Panc1 (cell line): ENCODE measurements at places on chromosomes 7 and 10.

DNA sequence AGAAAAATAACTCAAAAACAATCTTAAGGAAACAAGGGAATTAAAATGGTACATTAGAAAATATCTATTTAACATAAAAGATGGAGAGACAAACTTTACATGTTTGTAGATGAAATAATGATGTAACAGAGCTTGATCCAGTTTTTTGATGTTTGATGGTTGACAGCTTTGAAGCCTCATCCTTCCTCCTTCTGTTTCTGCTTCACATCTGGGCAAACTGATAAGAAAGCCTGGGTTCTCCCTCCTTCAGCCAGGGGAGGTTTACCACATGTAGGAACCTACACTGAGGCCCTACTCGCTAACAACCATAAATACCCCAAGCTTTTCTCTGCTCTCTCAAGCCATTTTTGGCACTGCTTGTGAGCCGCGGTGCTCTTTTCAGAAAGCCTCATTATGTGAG, 82.8 kb upstream of the ZNF32 start:
- DNase-seq = no peak

DNA sequence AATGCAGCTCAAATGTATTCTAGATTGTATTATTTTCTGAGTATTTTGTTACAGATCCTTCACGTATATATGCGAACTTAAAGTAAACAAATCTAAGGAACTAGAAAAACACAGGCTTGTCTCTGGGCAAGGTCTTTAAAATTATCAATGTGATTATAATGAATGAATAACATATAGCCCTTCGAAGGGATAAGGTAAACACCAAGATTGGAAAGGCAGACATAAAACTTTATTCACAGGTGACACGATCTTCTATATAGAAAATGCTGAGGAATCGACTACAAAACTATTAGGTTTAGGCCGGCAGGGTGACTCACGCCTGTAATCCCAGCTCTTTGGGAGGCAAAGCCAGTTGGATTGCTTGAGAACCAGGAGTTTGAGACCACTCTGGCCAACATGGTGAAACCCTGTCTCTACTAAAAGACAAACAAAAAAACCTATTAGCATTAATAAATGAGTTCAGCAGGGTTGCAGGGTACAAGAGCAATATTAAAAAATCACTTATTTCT, 80.4 kb downstream of the CNNM2 start:
- no peak for DNase-seq

DNA sequence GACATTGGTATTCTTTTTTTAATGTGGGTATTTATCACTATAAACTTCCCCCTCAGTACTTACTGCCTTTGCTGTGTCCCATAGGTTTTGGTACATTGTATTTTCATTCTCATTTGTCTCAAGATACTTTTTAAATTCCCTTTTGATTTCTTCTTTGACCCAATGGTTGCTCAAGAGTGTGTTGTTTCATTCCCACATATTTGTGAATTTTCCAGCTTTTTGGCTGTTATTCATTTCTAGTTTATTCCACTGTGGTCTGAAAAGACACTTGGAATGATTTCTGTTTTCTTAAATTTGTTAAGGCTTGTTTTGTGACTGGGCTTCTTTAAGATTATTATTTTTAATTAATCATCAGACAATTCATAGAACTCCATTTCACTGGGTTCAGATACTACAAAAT, 105.0 kb downstream of the EPC1 start:
- no peak for DNase-seq

- DNase-seq = no peak
Measured at GRCh38 chr7:45975367-45975766, 54.3 kb upstream of the IGFBP3 start.

- no peak for DNase-seq
Measured at GRCh38 chr7:13312307-13312706, 624.9 kb downstream of the ARL4A start.

DNA sequence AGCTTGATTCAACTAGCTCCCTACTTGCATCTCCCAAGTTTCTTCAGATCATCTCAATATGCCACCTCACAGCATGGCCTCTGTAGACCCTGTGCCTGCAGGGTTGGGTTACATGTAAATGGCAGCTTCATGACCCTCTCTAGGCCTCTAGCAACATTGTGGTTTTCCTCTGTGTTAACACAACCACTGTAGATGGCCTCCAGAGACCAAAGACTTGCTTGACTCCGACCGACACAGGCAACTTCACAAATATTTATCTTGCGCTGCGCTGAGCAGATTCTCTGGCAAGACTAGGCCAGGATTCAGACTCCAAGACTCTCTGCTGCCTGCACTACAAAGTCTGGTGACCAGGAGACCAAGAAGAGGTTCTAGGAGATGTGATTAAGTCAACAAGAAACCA, 75.9 kb downstream of the CNOT4 start:
- no peak for DNase-seq

GRCh38 chr10:119679480-119679829, 28.3 kb downstream of the BAG3 start:
- DNase-seq = no peak

- DNase-seq = no peak
Measured at GRCh38 chr7:45343746-45344145, 186.2 kb downstream of the RAMP3 start.

- DNase-seq = no peak
Measured at GRCh38 chr10:35916791-35917190, 274.7 kb upstream of the FZD8 start.

GRCh38 chr7:112510001-112510742, 29.4 kb downstream of the LSMEM1 start:
- DNase-seq = no peak

DNA sequence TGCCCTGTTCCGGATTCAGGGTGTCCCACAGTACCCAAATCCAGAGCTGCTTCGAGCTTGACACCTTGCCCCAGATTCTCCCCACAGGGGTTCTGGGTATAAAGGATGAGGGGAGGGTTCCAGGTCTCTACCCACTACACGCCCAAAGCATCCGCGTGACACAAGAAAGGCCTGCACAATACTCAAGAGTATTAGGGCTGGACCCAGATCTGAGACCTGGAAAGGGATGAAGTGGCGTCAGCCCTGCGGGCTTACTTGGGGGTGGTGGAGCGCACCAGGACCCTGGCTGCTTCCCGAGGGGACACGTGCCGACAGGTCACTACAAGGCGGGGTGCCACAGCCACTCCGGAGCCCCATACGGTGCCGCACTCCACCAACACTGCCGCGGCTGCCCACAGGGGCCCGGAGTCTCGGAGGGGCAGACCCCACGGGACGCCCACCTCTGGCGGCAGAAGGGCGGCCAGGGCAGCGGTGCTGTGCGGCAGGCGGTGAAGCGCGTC, 1.3 kb downstream of the TYSND1 start:
- no peak for DNase-seq

DNA sequence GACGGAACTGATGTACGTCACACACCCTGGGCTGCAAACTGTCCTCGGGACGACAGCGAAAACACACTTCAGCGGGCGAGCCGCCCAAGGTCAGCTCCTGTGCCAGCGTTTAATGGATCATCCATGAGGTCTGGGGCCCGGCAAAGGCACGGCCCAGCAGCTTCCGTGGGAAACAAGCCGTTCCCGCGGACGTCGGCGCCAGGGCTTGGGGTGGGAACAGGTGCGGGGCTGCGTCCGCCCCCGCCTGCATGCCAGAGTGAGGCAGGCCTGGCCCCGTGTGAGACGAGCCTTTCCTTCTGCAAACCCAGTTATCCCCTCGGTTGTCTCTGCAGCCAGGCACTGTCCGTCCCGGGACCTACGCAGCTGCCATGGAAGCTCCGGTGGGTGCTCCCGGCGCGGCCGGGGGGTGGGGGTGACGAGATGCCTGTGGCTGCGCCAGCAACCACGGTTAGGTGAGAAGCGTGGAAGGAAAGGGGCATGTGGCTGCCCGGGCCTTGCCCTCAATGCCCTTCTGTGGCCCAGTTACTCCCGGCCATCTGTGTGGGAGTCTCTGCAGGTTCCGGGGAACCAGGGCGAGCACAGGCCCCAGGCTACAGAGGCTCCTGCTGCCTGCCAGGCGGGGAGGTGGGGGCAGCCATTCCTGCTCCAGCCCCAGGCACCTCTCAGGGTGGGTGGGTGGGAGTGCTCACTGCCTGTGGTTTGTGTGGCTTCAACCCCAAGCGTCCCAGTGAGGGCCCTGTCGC, 42.2 kb upstream of the PDGFA start:
- DNase-seq = no peak

GRCh38 chr10:17586821-17587234, 30.3 kb downstream of the HACD1 start:
- DNase-seq = no peak

DNA sequence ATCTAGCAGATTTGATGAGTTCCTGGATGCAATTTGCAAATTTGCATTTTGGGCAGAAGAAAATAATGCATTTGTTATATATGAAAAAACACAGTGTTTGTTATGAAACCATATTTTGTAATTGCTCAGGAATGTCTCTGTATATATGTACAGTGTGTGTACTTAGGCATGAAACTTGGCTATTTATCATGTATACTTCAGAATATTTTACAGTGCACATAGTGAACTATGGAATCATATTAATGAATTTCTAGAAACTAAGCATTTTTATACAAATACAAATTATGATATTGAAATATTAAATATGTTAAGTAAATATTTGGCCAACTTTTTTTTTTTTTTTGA, 107.5 kb downstream of the TWIST1 start:
- DNase-seq = no peak

DNA sequence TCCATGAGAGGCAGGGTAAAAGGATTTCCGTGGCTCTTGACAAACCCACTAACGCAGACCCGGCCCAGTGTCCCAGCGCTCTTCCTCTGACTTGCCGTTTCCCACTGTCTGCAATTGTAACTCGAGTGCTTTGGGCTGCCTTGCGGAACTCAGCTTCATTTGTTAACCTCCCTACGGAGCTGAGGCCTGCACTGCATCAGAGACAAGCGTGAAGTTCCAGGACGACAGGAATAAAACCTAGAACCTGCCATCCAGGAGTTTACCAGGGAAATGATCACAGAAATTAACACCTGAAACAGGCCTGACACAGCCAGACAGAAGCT, 76.2 kb downstream of the SFMBT2 start:
- DNase-seq = no peak

- peak; percentile 7 for DNase-seq
Measured at GRCh38 chr7:157845203-157845835, 508.5 kb downstream of the DNAJB6 start.

GRCh38 chr7:33073243-33073642, 10.7 kb upstream of the NT5C3A start:
- DNase-seq = no peak

DNA sequence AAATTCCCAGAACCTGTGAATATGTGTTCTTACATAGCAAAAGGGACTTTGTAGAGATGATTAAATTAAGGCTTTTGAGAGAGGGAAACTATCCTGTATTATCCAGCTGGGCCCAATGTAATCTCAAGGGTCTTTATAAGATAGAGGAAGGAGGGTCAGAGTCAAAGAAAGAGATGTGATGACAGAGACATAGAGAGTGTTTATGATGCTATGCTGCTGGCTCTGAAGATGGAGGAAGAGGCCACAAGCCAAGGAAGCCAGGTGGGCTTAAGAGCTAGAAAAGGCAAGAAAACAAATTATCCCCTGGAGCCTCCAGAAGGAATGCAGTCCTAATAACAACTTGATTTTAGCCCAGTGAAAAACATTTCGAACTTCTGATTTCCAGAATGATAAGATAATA, 15.3 kb upstream of the SKAP2 start:
- no peak for DNase-seq

GRCh38 chr7:121081327-121081936, 92.9 kb downstream of the CPED1 start:
- peak; percentile 42 for DNase-seq

- no peak for DNase-seq
Measured at GRCh38 chr7:43856996-43857395, 12.3 kb downstream of the MRPS24 start.

- no peak for DNase-seq
Measured at GRCh38 chr10:44818041-44818649, 93.0 kb upstream of the TMEM72 start.

DNA sequence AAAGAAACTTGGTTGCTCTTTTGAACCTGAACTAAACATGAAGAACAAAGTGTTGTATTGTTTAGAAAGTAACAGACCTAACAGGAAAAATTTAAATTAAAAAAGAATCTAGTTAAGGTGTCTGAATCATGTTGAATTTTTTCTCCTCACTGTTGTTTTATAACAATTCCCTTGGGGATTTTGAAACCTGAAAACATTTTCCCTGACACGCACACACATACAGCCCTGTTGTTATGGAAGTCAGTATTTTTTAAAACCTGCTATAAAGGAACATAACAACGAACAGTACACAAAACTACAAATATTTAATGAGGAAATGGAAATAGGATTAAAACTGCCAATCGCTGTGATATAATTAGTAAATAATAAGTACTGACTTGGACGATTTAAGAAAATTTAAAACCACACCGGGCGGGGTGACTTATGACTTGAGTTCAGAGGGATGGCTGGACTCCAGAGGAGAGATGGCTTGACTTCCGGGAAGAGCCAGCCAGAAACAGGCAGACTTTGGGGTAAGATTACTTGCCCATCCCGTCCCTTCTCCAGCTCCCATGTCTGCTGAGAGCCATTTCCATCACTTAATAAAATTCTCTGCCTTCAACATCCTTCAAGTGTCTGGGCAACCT, 16.2 kb upstream of the SPOCK2 start:
- DNase-seq = no peak

DNA sequence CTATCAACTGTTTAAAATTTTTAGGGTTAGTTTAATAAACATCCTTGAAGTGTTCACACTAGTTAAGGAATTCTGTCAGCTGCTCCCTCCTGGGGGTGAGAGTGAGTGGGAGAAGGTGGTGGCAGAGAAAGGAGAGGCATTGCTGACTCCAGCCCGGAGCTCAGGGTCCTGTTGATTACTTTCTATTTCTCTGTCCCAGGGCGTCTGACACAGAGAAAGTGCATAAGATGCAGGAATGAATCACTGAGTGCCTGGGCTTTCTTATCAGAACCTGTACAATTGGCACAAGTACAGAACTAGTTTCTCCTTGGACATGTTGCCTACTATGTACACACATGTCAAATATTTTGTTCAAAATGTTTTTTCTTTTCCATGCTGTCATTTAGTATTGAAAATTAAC, 410.8 kb upstream of the COBL start:
- DNase-seq = no peak

DNA sequence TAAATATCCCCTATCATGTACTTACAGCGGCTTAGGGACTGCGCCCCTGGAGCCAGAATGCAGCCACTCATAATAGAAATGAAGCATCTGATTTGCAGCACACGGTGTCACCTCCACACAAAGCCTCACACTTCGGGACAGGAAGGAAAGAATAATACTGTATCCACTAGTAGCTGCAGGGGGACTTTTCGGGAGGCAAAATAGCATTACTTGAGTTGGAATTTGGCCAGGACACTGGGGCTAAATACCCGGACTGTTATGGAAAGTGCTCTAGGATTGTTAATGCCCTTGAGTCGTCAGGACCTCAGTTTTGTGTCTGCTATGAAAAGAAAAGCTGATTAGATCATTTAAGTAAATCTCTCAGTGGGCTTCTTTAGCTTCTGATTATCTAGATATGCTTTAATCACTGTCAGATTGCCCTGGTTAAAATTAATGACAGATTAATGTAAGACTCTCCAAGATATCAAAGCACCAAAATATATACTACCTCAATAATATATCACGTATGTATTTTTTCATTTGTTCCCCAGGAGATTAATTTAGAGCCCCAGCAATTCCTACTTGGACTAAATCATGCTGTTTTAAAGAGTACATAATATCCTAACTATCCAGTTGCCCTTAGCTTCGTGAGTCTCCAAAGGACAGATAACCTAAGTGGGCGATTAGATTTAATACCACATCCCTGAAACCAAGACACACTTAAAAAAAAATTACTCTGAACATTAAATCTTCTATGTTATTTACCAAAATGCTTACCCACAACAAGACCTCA, 173.0 kb upstream of the NEBL start:
- no peak for DNase-seq

- DNase-seq = no peak
Measured at GRCh38 chr10:50395271-50395670, 144.0 kb upstream of the ASAH2 start.

GRCh38 chr7:155585532-155585895, 39.2 kb upstream of the CNPY1 start:
- no peak for DNase-seq
